Pulmonary artery endothelial cell (primary cell): ENCODE measurements at places on chromosomes 2 and 18. TPM values are rescaled to one million over a fixed set of nuclear protein-coding genes. Genes with fewer than 3 reads are reported as not detected.

CFAP221 gene
- total RNA-seq: 1.1 TPM in 1 of 2 replicates, not detected in the other

CRYGD gene
- total RNA-seq: not detected in 2 replicates

SCN9A gene
- total RNA-seq: 0.11 and 0.33 TPM in 2 replicates

LHCGR gene
- not detected in 2 replicates for total RNA-seq

HNMT gene
- total RNA-seq: 9.2 and 11.3 TPM in 2 replicates

PID1 gene
- 0.11 TPM in 1 of 2 replicates, not detected in the other for total RNA-seq
